NCI-H1694 treated with DMSO at 0.1 percent for 48 hours (cell line): ENCODE measurements at places on chromosomes 7 and 10.
A peak's percentile ranks its signal among the peaks of the same experiment; 100 is the strongest.

- DNase-seq, result no peak
These were observed 118.2 kb downstream of the PRPF18 start for GRCh38 chr10:13704964-13705363.

GRCh38 chr7:99012722-99013121, 131.2 kb downstream of the SMURF1 start:
- DNase-seq, result no peak

GRCh38 chr10:99916776-99917175, 93.0 kb downstream of the DNMBP start:
- DNase-seq, result no peak

GRCh38 chr7:33534833-33535232, 370.5 kb upstream of the BMPER start:
- no peak for DNase-seq

DNA sequence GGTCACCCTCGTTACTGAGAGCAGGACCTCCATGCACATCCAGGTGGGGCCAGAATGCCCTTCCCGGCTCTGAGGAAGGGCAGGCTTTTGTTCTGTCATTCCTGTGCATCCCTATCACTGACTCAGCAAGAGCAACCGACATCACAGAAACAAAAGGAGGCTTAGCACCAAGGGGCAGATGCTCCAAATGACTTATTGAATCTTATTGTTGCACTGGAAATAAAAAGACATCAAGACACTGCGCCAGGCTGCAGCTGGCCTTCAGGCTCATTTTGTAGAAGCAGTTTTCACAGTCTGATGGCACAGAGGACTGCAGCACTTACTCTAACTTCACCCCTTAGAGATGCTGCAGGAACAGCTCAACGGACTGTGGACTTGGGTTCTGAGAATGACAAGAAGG, 126.4 kb downstream of the PAXIP1 start:
- DNase-seq, result no peak

GRCh38 chr7:29167721-29168120, 21.4 kb upstream of the CPVL start:
- DNase-seq, result no peak

- no peak for DNase-seq
These were observed 9.2 kb downstream of the INTS1 start for GRCh38 chr7:1494866-1495563.

- peak; percentile 23 for DNase-seq
These were observed 76.1 kb upstream of the CPXM2 start for GRCh38 chr10:123967626-123968243.

DNA sequence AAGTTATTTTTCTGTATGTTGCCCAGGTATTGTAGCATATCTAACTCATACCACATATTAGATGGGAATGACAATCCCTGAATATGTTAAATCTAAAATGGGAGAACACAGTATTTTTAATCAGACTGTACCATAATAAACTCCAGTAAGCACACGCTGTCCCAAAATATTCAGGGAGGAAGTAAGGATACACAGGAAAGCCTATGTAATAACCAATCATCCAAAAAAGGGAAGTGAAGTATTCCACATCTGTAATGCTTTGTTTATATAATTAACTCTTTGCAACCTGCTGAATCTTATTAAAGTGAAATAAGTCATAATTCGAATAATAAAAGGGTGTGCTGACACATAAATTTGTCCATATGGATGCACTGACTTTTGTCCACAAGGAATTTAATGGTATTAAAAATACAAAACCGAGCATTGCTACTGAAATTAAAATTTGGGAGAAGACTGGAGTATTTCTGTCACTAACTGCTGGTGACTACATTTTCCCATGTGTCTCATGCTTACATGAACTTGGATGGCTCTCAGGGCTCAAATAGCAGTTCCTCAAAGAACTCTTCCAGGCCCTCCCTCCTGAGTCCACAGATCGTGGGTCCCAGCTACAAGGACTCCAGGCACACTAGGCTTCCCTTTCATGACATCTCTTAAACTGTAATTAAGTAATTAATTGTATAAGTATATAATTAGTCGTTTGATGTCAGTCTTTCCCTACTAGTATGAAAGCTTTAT, 120.6 kb downstream of the NEBL start:
- no peak for DNase-seq

DNA sequence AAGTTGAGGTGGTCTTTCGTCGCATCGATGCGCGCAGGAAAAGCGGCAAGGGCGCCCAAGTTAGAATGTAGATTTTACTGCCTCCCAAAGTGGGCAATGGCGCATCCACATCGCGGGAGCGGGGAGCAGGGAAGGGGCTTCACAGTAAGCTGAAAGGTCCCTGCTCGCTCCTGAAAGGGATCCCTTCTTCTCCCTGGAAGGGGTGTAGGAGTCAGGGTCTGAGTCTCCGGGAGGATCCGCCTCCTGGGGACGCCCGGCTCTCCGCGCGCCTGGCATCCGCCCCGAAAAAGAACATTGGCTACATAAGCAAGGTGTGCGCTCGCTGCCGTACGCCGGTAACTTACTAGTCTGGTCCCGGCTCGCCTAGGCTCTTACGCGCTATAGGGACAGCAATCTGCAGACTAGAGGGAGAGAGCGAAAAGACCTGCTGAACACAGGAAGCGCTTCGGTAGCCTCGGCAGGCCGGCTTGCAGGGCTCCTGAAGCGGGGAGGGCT, 804 bp downstream of the UNC5B start:
- DNase-seq, result peak; percentile 55

DNA sequence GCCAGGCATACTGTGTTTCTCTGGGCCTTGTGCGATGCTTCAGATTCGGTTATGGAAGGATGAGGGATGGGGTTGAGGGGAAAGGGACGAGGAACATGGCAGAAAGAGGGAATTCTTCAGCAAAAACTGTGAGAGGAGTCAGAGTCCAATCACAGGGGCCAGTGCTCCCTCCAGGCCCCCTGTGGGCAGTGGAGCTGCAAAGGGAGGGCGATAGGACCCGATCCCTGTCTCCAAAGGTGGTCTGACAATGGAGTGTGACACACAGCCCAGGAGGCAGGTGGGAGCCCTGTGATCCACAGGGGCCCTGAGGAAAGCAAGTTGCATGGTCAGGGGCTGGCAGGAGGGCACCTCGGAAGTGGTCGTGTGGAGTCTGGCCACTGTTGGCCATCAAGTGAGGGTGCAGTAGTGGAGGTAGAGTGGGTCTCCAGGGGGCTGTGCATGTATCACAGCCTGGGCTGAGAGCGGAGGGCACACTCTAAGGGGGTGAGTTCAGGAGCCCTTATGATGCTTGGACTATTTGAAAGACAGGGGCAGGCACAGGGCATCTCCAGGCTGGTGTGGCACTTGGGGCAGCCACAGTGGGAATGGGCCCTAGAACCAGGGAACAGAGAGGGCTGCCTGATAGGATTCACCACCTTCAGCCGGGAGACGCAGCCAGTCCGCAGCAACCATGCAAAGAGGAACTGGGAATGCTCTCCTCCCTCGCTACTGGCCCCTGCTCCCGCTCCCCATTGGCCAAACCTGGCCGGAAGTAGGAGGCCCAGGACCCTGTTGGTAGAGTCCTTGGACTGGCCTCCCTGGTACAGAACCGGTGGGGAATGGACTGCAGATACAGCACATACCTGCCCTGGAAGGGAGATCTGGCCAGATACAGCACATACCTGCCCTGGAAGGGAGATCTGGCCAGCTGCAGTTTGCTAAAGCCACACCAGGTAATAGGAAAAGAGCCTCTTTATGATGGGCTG, 115.9 kb downstream of the ADCY1 start:
- DNase-seq, result no peak

DNA sequence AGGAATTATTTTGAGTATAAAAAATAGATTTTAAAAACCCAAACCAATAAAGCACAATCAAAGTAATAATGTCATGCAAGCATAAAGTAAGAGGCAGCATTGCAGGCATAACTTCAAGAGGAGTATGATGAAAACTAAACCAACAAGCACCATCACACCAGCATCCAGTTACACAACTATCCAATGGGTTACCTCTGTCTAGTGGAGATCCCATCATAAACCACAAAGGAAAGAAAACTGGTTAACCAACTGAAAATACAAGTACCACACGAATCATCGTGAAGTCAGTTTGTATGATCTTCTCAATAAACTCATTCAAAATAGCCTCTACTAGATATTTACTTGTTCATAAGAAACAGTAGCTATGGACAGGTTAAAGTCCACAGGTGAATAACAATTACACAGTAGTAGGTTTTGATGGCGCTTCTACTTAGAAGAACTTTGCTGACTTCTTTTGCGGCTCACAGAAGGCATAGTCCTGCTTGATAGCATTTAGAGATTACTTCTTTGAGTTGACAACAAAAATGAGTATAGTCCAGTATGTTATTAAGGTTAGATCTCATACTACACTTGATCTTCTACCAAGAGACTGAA, 116.6 kb downstream of the MICU1 start:
- DNase-seq, result no peak

- DNase-seq, result no peak
These were observed 92.2 kb downstream of the GATA3 start for GRCh38 chr10:8146650-8147049.

DNA sequence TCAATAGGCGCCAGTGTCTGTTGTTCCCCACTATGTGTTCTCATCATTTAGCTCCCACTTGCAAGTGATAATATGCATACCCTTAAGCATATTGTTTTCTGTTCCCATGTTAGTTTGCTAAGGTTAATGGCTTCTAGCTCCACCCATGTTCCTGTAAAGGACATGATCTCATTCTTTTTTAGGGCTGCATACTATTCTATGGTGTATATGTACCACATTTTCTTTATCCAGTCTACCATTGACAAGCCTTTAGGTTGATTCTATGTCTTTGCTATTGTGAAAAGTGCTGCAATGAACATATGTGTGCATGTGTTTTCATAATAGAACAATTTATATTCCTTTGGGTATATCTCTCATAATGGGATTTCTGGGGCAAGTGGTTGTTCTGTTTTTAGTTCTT, 77.8 kb upstream of the PLXDC2 start:
- no peak for DNase-seq

DNA sequence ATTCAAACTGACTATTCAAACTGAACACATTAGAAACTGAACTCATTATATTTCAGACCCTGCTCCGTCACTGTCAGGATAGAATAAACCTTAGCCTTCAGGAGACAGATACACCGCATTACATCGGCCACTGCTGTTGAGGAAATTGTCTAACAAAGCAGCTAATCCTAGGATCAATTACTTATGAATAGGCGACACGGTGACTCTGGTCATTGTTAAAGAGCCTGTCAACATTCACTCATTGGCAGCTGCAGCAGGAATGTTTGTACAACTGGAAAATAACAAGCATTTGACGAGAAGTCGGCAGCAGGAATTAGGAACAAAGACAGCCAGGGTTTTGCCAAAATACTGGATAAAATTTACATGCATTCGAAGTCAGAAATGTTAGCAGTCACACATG, 112.0 kb upstream of the MKX start:
- DNase-seq, result no peak

DNA sequence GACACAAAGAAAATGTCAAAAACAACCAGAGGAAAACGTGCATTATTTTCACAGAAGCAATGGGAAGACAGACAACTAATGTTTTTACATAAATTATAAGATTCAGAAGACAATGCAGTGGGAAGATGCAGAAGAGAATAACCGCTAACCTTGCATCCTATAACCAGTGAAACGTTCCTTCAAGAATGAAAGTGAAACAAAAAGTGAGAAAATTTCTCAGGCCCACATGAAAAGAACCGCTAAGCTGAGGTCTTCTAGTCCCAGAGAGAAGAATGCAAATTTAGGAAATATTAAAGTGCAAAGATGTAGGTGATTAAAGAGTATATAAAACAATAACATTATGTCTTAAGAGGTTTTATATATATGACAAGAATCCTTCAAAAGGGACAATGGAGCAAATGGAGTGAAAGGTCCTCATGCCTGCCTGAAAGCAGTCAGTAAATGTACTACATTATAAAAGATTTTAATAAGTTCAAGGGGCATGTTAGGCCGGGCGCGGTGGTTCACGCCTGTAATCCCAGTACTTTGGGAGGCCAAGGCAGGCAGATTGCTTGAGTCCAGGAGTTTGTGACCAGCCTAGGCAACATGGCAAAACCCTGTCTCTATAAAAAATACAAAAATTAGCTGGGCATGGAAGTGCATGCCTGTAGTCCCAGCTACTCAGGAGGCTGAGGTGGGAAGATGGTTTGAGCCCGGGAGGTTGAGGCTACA, 43.1 kb upstream of the DDC start:
- no peak for DNase-seq

- DNase-seq, result no peak
These were observed 164.4 kb downstream of the MDFIC start for GRCh38 chr7:115086146-115086841.

- DNase-seq, result no peak
These were observed 35.1 kb downstream of the RNF32 start for GRCh38 chr7:156675721-156676120.

DNA sequence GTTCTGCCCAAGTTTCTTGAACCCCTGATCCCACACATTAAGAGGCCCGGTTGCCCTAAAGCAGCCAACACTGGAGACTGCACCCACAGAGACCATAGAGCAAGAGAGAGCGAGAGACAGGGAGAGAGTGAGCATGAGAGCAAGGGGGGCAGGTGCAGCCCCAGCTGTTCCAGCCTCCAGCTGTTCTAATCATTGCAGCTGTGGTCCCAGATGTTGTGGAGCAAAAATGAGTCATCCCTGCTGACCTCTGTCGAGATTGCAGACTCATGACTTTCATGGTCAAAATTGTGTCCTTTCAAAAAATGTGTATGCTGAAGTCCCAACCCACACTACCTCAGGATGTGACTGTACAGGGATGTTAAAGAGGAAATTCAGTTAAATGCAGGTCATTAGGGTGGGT, 143.9 kb upstream of the FRMD4A start:
- no peak for DNase-seq

DNA sequence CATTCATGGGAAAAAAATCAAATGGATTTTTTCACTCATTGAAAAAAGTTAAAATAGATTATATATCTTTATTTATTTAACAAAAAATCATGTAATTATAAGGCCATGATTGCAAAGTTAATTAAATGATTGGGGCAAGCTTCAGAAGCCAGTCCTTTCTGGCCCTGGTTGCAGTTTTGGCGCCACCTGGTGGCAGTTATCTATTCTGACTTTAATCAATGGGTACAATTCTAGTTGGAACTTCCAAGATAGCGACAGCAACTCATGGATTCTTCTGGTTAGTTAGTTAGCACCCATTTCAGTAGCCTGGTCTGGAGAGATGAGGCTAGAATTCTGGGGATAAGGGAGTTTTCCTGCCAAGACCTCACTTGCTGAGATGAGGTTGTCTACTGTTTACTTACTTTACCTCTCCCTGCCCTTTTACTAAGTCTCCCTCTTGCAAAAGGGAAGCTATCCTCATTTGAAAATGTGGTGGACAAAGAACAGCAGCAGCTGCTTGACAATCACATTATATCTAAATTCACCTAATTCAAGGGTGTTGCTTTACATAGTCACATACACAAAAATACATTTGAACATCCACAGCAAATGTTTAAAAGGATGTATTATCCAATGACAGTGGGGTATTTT, 42.3 kb downstream of the NOC3L start:
- DNase-seq, result peak; percentile 53

DNA sequence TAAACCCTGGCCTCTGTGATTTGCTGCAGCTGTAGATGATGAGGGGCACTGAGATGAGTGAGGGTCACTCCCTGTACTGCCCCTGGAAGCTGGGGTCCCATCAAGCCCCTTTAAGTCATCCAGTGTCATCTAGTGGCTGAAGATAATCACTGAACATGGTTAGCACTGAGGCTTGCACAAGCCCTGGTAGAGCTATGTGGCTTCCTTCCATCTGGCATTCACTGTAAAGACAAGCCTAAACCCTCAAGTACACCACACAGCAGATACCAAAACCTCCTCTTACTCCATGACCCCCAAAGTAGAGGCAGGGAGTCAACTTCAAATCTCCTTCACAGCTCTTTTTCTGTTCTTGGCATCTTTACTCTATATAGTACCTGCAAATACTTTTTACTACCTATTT, 72.7 kb upstream of the MRLN start:
- no peak for DNase-seq

GRCh38 chr7:139131601-139132041, 22.1 kb upstream of the ZC3HAV1 start:
- no peak for DNase-seq
